ENCODE measurements at places on chromosomes 4 and X. TPM values are rescaled to one million over a fixed set of nuclear protein-coding genes. Genes with fewer than 3 reads are reported as not detected.

Gene CT45A10
- not detected for total RNA-seq

- no peak for DNase-seq
These were observed 7.4 kb downstream of the WDR44 start for GRCh38 chrX:118353081-118353850.

Gene ARHGAP36
- 0.32 TPM for total RNA-seq

GRCh38 chr4:576245-576821 is at the start of gene TMEM271:
TSS of gene TMEM271 (minus strand) at chr4:576295. CDS start at chr4:576062, 233 bp downstream.
- DNase-seq = no peak

- DNase-seq = no peak
These were observed 37.8 kb downstream of the SNX25 start for GRCh38 chr4:185247151-185247550.

- DNase-seq = no peak
These were observed 6.6 kb downstream of the ARL9 start for GRCh38 chr4:56512166-56512565.

DNA sequence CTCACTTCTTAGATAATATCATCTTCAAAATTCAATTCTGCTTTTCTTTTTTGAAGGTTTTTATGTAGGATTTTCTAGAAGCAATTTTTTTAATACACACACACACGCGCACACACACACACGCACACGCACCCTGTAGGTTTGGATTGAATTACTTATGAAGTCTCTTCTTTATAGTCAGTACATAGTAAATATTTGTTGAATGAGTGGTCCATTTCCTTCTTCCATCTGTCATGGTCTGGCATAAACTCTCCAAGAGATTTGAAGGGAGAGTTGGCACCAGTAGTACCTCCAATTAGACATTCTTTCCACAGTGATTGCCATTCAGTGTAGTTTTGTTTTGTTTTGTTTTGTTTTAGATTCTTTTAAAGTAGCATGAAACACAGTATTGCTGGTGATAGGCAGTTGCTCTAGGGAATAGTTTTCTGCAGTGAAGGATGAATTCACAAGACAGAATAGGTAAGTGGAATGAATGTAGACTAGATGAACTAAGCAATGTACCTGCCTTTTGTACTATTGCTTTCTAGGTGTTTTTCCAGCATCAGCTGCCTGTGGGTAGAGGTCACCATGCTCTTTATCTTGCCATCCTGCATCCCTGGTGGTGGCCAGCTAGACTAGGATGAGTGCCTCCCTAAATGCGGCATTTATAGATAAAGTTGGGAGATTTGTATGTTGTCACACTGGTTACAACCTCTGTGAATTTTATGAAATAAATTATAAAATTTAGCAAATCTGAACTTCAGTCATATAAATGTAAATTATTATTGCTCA is 20.5 kb downstream of the PDLIM5 start:
- DNase-seq = no peak

- DNase-seq = no peak
These were observed 548.1 kb upstream of the HS3ST1 start for GRCh38 chr4:11976726-11977263.

- no peak for DNase-seq
These were observed 64.5 kb downstream of the STOX2 start for GRCh38 chr4:183969596-183969995.

DNA sequence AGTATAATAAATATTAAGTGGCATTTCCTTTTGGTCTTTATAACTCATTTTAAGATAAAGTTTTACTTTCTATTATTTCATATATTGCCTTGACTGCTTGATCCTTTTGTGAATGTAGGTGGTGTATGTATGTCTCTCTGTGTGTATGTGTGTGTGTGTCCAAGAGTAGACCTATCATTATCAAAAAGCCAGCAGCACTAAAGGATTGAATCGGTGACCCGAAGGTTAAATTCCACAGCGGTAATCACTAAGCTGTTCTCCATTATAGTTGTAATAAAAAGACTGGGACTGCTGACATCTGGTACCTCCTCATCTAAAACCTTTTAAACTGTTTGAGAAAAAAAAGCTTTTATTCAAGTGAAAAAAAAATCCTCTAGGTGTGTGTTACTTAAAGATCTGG is 1014.8 kb downstream of the PCDH7 start:
- no peak for DNase-seq

Gene HS3ST1
- total RNA-seq = 1.9 TPM

GRCh38 chr4:185332575-185333464 is 62.9 kb downstream of the LRP2BP start:
- no peak for DNase-seq

- no peak for DNase-seq
These were observed 459.8 kb downstream of the FSTL5 start for GRCh38 chr4:161704040-161704439.

DNA sequence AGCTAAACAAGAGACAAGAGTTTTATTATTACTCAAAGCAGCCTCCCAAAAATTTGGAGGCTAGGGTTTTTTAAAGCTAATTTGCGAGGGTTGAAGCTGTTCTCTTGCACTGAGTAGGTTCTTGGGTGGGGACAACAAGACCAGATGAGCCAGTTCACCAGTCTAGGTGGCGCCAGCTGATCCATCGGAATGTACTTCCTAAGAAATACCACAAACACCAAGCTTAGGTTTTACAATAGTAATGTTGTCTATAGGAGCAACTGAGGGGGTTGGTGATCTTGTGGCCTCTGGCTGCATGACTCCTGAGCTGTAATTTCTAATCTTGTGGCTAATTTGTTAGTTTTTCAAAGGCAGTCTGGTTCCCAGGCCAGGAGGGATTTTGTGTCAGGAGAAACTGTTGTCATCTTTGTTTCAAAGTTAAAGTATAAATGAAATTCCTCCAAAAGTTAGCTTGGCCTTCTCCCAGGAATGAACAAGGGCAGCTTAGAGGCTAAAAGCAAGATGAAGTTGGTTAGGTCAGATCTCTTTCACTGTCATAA is 130.6 kb downstream of the SLC7A11 start:
- DNase-seq = no peak

DNA sequence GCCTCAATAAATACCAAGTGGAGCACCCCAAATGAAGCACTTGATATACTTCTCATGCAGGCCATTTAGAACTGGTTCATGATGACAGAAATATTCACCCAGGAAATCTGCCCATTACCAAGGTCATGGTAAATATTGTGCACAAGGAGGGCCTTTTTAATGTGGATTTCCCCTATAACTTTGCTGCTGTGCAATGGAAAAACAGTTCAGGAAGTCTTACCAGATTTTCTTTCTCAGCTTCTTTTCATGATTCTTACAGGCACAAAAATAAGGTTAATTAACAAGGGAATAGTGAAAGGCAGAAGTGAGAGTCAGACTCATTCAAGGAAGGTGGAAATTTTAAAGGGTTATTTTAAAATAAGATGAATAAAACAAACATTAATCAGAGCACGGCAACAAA is 904.3 kb upstream of the GRIA3 start:
- DNase-seq = no peak

DNA sequence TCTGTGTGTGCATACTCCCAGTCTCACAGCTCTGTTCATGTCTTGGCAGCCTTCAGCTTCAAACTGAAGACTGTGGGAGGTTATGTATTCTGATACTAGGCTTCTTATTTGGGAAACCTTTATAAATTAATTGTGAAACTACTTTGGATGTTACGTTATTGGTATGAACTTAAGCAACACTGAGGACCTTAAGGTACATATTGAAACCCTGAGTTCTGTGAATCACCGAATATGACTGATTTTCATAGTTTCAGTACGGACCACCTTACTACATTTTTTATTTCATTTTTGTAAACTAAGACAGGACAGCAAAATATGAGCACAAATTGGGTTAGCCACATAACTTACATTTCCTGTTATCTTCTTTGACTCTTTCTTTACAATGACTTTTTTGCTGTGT is 498.4 kb downstream of the PDGFC start:
- no peak for DNase-seq

GRCh38 chr4:48914311-48914710 is 7.7 kb upstream of the OCIAD2 start:
- DNase-seq = no peak

GRCh38 chr4:907691-908425 is 24.3 kb downstream of the GAK start:
- no peak for DNase-seq

DNA sequence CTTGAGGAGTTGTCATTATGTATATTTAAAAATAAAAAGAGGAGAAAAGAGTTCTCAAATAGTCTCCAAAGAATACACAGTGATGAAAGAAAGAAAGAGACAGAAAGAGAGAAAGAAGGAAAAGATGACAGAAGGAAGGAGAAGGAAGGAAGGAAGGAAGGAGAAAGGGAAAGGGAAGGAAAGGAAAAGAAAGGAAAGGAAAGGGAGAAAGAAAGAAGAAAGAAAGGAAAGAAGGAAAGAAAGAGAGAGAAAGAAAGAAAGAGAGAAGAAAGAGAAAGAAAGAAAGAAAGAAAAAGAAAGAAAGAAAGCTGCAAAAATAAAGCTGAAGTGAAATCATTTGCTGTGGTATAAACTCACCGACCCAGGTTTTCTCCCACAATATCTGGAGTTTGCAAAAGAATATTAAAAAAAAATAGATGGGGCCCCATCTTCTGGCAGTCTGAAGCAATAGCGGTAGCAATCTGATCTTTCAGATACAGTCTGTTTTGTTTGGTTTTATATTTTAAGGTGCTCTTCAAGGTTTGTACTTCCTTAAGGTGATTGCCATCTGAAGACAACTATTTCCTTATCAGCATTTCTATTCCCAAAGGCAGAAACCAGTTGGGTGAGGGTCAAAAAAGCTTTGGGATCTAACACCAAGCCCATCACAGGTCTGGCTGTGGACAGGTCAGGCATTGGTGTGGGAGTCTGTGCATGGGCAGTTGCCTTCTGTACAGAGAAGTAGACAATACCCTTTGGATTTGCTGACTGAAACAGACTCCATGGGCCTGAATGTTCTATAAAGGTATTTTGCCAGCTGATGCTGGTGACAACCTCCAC is 160.4 kb downstream of the CPEB2 start:
- DNase-seq = no peak

Gene PFKFB1
- total RNA-seq = 2.5 TPM

DNA sequence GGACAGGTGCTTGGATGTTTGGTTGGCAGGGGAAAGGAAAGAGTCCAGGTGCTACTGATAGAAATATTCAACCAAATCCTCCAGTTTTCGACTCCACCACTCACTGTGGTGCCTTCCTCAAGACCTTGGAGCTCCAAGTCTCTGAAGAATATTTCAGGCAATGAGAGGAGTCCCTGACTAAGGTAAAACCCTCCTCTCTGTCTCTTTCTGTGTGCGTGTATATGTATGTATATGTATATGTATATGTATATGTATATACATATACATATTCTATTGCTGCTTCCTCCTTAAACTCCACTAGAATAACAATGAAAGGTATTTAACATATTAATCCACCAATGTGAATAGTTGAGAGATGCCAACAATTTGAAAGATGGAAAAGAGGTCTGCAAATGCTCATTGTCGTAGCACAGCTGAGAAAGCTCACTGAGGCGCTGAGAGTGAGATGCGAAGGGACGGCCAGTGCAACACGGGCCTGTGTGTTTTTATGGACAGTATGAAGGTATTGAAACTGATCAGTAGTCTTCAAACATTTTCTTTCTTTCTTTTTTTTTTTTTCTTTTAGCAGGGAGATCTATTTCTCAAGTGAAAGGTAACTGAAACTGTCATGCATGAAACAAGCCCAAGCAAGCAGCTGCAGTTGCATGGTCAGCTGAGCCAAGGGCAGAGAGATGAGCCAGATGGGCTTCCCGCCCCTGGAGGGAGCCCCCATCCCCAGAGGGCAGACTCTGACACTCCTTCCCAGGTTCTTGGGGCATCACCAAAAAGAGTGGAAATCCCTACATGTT is 41.1 kb upstream of the HS3ST1 start:
- no peak for DNase-seq

- no peak for DNase-seq
These were observed 3.3 kb downstream of the ZDHHC9 start for GRCh38 chrX:129840344-129840743.

Gene GRK4
- total RNA-seq = 11.5 TPM

Gene SMR3B
- not detected for total RNA-seq

Gene TEX13B
- total RNA-seq = not detected

Gene ARHGAP6
- 5.9 TPM for total RNA-seq

- no peak for DNase-seq
These were observed 74.1 kb downstream of the ANOS1 start for GRCh38 chrX:8657883-8658282.

- DNase-seq = no peak
These were observed 363.3 kb downstream of the PCDH7 start for GRCh38 chr4:31083456-31083855.

All from left cardiac atrium (tissue), 4 donors.